Activated CD8-positive, alpha-beta memory T cell treated with anti-CD3 and anti-CD28 coated beads for 1 hour (primary cell): ENCODE measurements at places on chromosomes 5 and 9.

DNA sequence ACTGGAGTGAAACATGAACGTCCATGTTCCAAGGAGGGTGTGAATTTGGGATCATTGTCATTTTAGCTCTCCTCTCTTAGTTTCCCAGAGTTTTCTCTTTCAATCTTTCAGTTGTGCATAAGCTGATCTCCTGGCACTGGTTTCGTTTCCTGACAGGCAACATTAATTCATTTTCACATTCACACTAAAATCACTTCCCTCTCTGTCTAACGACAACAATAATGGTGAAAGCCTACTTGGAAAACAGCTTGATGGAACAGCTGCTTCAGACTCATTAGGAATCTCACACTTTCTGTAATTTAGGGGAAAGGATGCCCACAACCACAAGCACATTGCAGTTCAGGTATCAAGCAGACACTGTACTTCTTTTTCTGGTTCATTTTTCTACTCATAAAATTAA, 188.6 kb downstream of the TRIM36 start:
- DNase-seq: no peak

- no peak for DNase-seq
These were observed 606 bp downstream of the EEIG1 start for GRCh38 chr9:127980060-127980705.

DNA sequence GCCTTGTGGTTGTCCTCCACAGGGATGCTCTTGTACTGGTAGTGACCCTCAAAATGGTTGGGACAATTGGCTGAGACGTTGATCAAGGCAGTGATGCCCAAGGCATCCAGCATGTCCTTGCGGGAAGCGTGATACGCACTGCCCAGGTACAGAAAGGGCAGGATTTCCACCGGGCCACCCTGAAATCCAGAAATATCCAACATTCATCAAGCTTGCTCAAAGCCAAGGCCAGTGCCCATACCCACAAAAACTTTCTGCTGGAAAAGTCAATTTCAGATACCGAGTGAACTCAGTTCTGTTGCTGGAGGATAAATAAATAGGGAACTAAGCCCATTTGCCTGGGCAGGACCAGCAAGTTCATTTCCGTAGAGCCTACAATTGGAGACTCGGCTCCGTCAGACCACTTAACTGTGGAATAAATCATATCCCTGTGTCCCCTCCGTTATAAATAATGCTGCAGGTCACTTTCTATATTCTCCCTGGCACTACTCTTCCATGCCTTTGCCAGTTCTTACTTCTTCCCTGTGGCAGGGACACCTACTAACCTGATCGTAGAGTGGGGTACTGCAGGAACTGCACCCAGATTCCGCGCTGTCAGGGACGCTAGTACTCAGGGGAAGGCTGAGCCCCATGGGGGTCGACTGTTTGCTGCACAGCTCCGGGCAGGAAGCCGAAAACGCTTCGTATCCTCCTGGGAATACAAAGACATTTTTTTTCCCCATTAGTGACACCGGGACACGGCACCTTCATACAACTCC, 1.2 kb downstream of the DUSP1 start:
- no peak for DNase-seq

- DNase-seq: no peak
These were observed 119.4 kb upstream of the IQGAP2 start for GRCh38 chr5:76283670-76284069.

DNA sequence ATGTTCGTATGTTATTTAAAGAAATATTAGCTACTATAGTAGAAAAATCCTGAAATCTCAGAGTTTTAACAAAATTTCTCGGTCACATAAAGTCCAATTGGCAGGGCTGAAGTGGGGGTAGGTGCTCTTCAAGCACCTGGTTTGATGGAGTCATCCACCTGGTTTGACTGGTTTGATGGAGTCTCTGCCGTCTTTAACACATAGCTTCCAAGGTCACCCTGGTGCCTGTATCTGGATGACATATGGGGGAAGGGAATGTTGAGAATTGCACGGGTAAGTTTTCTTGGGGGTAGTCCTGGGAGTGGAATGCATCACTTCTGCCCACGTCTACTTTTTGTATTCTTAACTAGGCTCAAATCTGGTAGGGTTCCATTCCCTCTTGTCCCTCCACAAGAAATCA, 351.2 kb downstream of the SH3GL2 start:
- DNase-seq: no peak

DNA sequence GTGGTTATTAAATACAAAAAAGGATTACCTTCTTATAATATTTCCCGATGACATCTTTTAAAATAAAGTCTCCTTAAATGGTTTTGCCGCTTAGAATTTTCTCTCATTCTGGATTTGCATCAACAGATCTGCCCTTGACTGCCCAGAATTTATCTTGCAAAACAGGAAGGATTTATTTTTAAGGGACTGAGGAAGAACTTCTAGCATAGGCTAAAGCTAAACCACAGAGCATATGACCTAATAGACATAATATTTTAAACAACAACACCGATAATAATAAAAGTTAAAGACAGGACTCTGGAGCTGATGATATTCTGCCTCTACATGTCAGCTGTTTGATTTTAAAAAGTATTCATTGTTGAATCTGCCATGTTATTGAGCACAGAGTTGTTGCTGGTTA, 145.3 kb upstream of the ADCY2 start:
- no peak for DNase-seq

- DNase-seq: no peak
These were observed 14.1 kb upstream of the SPARC start for GRCh38 chr5:151700820-151701219.

DNA sequence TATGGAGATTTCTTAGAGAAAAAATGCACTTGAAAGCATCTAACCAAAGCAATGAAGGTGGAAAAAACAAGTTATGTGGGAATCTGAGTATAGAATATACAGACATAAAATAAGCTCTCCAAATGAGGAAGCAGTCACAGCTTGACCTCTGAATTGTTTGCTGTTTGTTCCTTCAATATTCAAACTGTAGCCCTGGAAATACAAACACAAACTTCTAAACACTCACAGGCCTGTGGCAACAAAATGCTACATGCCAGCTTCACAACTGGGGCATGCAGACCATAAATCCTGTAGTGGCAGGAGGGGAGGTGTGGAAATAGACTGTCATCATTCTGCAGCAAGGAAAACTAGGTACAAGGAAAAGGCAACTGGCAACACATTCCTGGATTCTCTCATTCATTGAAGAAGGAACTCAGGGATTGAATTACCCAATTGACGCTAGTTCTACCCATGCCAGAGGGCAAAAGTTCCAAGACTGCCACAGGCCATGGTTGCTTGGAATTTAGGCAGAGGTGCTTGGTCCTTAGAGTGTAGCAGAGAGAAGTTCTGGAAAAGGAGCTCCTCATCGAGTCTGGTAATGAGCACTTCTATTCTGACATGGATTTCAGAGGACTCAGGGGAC, 349.6 kb downstream of the PDE4D start:
- no peak for DNase-seq

GRCh38 chr5:18354828-18355227, 720.6 kb downstream of the TAF11L14 start:
- no peak for DNase-seq

GRCh38 chr9:38038307-38039089, 30.5 kb downstream of the SHB start:
- DNase-seq: no peak

- DNase-seq: no peak
These were observed 15.3 kb downstream of the BICD2 start for GRCh38 chr9:92749071-92749933.

GRCh38 chr9:105232207-105232606, 12.2 kb upstream of the SLC44A1 start:
- DNase-seq: no peak

DNA sequence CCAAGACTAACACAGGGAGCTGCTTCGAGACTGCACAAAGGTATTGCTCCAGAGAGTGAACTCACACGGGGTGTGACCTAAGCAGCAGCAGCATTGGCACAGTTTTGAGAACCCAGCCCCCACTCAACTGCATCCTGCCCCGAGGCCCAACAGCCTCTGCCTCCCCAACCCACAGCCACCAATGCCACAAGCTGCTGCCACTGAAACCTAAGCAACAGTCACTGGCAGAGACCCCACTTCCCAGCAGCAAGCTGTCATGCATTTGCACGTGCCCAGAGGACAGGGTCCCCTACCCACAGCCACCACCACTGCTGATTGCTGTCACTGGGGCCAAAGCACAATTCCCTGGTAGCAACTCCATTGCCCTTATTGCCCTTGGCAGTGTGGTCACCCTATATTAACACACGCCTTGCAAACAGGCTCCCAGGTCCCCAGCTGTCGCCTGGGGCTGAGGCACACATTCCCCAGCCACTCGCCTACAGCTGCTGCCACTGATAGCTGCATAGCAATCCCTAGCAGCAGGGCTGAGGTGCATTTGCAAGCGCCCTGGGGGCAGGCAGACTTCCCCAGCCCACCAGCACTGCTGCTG, 141.0 kb downstream of the AGTPBP1 start:
- no peak for DNase-seq

- DNase-seq: no peak
These were observed 262.9 kb upstream of the PTPRD start for GRCh38 chr9:10875752-10876151.
